ENCODE measurements at places on chromosomes 5 and 9. TPM values are rescaled to one million over a fixed set of nuclear protein-coding genes. Genes with fewer than 3 reads are reported as not detected.

Gene HTR1A
- polyA plus RNA-seq, result not detected

Gene CD74
- polyA plus RNA-seq, result 288 TPM

Gene ACOT12
- polyA plus RNA-seq, result 1.1 TPM

Gene WDR5
- polyA plus RNA-seq, result 42.5 TPM

Gene LCN15
- 0.21 TPM for polyA plus RNA-seq

Gene CDC20B
- polyA plus RNA-seq, result 0.71 TPM

Gene CHSY3
- polyA plus RNA-seq, result 4.2 TPM

Gene PRSS3
- polyA plus RNA-seq, result 2.9 TPM

Gene CER1
- 0.38 TPM for polyA plus RNA-seq

Gene FRMD3
- polyA plus RNA-seq, result 16.6 TPM

Gene FGF10
- polyA plus RNA-seq, result 6.6 TPM

Gene S1PR3
- 46.3 TPM for polyA plus RNA-seq

Gene ADRA1B
- polyA plus RNA-seq, result 3.5 TPM

Gene NRG2
- 1.8 TPM for polyA plus RNA-seq

Gene PFN3
- 6.2 TPM for polyA plus RNA-seq

Gene NR5A1
- 0.08 TPM for polyA plus RNA-seq

Gene PTAR1
- 68.7 TPM for polyA plus RNA-seq

Gene SV2C
- 0.13 TPM for polyA plus RNA-seq

Gene PLPP7
- polyA plus RNA-seq, result 2.4 TPM

Gene FIBCD1
- 0.49 TPM for polyA plus RNA-seq

Gene BASP1
- 76.6 TPM for polyA plus RNA-seq

Gene CRHBP
- 20.7 TPM for polyA plus RNA-seq

Gene SH2D3C
- polyA plus RNA-seq, result 19.7 TPM

Gene PLPPR1
- polyA plus RNA-seq, result 18.3 TPM

Gene BRINP1
- polyA plus RNA-seq, result 6.5 TPM

Gene SPRY4
- 36.0 TPM for polyA plus RNA-seq

Gene RETREG1
- 38.7 TPM for polyA plus RNA-seq

Gene FRRS1L
- 2.1 TPM for polyA plus RNA-seq

Gene EPB41L4B
- 10.9 TPM for polyA plus RNA-seq

Gene FBXW11
- polyA plus RNA-seq, result 52.0 TPM

Gene EQTN
- polyA plus RNA-seq, result not detected

Gene DEPDC1B
- 29.5 TPM for polyA plus RNA-seq

Gene CTSV
- polyA plus RNA-seq, result 31.5 TPM

Gene SLC25A2
- 0.19 TPM for polyA plus RNA-seq

Gene GNA14
- 13.6 TPM for polyA plus RNA-seq

Gene TMEM171
- 7.8 TPM for polyA plus RNA-seq

Gene ACTBL2
- not detected for polyA plus RNA-seq

Gene CCNJL
- polyA plus RNA-seq, result 8.0 TPM

Gene SLC6A7
- 0.12 TPM for polyA plus RNA-seq

Gene ADAMTS6
- 1.5 TPM for polyA plus RNA-seq

Gene RBM18
- 33.3 TPM for polyA plus RNA-seq

Gene IL3
- polyA plus RNA-seq, result not detected

Gene TXNDC8
- not detected for polyA plus RNA-seq
